ENCODE measurements at places on chromosomes 3 and 15.

DNA sequence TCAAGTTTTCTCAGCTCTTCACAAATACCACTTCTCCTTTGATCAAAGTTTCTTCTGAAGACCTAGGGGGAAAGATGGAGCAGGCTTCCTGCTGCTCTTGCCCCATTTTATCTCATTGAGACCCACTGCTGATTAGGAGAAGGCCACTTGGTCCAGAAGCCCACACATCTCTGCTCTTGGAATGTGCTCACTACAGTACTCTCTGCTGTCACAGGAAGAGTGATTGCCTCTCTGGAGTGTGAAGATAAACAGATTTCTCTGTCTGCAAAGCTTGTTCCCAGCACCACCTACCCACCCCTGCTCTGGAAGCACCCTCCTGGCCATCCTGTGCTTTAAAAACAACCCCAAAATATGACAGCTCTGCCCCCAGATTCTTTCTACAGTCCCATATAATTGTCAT is 41.3 kb upstream of the PRTG start:
- DNase-seq, result no peak

GRCh38 chr3:46868287-46868686 is 5.0 kb upstream of the MYL3 start:
- DNase-seq, result no peak

- no peak for DNase-seq
Observed at GRCh38 chr3:127748754-127749327, 73.5 kb downstream of the MGLL start.

GRCh38 chr15:58306591-58307312 is 125.0 kb upstream of the LIPC start:
- no peak for DNase-seq

DNA sequence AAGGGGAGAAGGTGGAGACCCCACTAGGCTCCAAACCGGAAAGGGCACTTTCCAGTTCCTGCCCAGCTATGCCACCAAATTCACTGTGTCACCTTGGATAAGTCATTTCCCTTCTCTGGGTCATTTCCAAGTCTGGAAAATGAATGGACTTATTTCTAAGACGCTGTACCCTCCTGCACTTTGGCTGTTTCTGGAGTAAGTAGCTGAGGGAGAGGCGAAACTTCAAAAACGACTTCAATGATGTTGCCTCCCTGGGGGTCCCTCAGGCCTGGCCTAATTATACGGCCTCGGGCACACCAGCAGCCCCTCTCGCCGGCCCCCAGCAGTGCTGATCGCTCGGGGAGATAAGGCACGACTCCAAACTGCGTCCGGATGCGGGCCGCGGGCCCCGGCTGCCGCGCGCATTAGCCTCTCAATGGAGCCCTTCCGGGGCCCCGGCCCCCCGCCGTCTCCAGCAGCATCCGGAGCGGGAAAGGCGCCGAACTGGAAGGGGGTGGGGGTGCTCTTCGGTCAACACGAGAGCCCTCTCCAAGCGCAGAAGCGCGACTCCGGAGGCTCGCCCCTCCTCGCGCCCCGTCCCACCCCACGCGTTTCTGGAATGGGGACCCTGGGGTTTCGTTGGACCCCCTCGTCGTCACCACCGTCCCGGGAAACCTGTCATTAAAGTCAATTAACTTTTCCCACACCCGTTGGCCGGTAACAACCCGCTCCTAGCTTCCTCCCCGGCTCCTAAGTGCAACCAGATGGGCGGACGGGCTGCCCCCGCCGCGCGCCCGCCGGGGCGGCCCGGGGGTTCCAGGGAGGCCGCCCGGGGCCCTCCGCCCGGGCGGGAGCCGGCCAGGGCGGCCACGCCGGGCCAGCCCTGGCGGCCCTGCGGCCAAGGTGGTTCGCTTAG is 4.8 kb downstream of the HES1 start:
- DNase-seq, result peak; percentile 61

DNA sequence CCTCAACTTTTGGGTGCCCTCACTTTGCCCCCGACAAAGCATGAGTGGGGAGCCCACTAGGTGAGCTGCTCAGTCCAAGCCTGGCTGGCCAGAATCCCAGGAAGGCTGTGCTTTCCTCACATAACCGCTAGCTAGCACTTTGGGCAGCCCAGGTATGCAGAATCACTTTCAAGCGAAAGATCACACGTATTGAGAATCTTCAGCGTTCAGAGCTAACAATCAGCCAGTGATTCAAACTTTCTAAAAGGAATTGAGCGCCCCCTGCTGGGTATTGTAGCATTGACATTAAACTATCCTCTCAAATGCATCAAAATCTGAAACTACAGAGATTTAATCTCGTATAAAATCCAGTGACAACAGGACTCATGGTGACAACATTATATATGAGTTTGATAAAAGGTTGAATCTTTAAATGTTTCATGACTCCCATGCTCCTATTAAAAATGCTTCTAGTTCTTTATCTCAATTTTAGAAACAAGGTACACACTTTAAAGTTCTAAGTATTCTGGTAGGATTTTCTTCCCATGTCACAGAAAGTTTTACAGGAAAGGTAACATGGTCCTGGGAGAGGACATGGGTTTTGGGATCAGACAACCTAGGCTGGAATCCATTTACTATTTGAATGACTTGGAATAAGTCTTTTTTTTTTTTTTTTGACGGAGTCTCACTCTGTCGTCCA is 11.8 kb downstream of the ANAPC13 start:
- no peak for DNase-seq

GRCh38 chr3:107660306-107660976 is 137.7 kb downstream of the BBX start:
- DNase-seq, result no peak

GRCh38 chr15:45773149-45773548 is 138.3 kb downstream of the SQOR start:
- DNase-seq, result no peak
